Activated T-cell treated with anti-CD3 and anti-CD28 coated beads for 4 hours (primary cell): ENCODE measurements at places on chromosomes 16 and 17.

- DNase-seq, result no peak
These were observed 2.0 kb downstream of the RGS11 start for GRCh38 chr16:273547-274421.

- DNase-seq, result no peak
These were observed 38.4 kb upstream of the VWA3A start for GRCh38 chr16:22053921-22054341.

- no peak for DNase-seq
These were observed 273.6 kb downstream of the GRIN2A start for GRCh38 chr16:9908613-9909012.

- no peak for DNase-seq
These were observed 43.1 kb downstream of the ARSG start for GRCh38 chr17:68334393-68334792.

- no peak for DNase-seq
These were observed 5.0 kb downstream of the ADCY7 start for GRCh38 chr16:50271148-50272041.

DNA sequence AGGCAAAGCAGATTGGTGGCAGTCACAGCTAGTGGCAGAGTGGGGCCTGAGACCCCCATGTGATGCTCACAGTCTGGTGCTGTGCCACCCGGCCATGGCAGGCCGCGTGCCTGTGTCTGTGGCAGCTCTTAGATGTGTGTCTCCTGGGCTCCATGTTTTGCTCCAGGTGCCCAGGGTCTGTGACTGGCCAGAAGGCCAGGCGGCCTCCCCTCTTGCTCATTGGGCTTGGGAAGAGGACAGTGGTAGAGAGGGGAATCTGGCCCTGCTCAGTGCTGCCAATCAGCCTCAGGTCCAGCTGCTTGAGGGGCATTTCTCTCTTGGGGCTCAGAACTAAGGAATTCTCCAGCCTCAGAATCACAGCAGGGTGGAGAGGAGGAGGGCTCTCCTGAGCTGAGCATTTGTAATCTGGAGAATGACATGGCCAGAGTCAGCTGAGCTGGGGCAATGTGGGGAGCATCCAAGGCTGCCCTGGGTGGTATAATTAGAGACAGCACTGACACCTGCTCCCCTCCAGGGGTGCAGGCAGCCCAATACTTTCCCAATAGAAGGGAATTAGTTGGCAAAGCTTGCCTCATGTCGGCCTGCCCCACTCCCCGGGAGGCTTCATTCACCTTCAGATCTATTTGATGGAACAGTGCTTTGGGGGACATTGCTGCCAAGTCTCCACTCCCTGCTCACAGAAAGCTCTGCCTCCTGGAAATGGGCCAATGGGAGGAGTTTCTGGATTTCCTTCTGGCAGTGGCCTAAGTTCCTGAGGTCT lies 2.7 kb upstream of the LASP1NB start:
- DNase-seq, result no peak

DNA sequence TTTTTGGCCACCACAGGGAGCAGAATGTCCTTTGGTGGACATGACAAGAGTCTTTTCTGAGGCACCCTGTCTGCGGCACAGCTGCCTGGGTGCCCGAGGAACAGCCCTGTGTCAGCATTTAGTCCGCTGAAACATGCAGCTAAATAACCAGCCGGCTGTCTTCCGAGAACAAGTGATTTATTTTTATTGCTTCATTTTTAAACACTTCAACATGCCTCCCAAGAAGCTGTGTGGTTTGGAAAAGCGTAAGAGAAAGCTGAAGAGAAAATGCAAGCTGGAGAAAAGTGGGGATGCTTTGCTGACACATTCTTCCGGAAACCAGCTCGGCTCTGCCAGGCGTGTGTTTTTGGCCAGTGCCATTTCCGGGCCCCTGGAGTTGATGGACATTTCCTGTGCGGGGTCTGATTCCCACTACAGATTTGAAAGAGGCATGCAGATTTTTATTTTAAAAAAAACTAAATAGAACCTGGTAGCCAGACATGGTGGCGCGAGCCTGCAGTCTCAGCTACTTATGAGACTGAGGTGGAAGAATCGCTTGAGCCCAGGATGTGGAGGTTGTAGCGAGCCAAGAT lies 94.7 kb downstream of the SEC14L1 start:
- DNase-seq, result no peak

DNA sequence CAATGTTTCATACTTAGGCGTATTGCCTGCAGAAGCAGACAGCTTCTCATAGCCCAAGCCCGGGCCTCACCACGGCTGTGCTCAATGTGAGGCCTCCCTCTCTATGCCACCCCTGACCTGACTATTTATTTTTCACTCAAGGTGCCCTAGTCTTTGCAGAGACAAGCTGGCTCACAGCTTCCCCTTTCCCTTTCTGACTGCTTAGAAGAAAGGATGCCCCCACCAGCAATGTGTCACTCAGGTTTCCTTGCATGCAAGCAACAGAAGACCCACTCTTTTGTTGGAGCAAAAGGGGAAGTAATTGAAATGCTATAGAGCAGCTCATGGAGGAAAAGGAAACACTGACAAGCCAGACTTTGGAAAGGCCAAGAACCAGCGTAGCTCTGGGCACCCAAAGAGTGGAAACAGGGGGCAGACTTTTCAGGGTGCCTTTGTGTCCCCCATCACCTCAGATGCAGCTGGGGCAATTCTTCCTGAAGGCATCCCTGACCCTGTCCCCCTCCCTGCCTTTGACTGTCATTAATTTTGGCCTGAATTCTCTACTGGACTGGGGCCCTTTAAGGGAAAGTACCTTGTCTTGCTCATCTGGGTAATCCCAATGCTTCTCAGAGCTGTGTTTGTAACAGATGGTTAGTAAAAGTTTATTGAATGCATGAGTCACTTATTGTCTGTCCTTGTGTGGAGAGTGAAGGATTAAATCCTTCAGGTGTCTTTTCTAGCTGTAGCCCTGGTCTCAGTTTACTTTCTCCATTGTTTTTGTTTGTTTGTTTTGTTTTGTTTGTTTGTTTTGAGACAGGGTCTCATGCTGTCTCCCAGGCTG lies 17.8 kb downstream of the RGS9 start:
- no peak for DNase-seq

DNA sequence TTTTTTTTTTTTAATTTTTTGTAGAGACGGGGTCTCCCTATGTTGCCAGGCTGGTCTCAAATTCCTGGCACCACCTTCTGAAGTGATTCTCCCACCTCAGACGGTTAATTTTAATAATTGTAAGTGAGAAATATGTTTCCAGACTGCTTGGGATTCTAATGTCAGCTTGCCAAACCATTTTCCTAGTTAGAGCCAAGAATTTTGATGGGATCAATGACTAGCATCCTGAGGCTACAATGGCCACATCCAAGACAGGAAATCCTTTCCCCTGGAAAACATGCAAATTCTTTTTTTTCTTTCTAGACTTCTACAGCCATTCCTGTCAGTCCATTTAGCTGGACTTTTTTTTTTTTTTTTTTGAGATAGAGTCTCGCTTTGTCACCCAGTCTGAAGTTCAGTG lies 32.6 kb downstream of the IGF2BP1 start:
- no peak for DNase-seq

DNA sequence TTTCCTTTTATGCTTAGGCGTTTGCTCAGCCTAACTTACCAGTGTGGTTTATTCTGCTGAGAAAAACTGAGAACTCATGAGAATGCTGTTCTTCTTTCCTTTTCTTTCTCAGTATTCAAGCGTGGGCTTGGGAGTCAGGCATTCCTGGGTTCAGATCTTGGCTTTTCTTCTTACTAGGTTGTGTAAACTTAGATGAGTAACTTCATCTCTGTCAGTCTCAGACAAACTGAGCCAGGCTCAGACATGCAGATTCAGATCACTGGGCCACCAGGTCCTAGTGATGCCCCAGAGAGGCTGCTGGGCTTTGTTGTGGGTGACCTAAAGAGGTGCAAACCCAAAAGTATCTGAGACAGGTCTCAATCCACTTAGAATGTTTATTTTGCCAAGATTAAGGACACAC lies 95.8 kb upstream of the MPHOSPH6 start:
- no peak for DNase-seq
